Stimulated activated CD4-positive, alpha-beta T cell treated with anti-CD3 and anti-CD28 coated beads, Interleukin-4, amount 100 ng/mL, for 4 hours (primary cell): ENCODE measurements at places on chromosomes 6 and 20.

- DNase-seq: no peak
Observed at GRCh38 chr6:32234934-32235333, 11.1 kb upstream of the NOTCH4 start.

DNA sequence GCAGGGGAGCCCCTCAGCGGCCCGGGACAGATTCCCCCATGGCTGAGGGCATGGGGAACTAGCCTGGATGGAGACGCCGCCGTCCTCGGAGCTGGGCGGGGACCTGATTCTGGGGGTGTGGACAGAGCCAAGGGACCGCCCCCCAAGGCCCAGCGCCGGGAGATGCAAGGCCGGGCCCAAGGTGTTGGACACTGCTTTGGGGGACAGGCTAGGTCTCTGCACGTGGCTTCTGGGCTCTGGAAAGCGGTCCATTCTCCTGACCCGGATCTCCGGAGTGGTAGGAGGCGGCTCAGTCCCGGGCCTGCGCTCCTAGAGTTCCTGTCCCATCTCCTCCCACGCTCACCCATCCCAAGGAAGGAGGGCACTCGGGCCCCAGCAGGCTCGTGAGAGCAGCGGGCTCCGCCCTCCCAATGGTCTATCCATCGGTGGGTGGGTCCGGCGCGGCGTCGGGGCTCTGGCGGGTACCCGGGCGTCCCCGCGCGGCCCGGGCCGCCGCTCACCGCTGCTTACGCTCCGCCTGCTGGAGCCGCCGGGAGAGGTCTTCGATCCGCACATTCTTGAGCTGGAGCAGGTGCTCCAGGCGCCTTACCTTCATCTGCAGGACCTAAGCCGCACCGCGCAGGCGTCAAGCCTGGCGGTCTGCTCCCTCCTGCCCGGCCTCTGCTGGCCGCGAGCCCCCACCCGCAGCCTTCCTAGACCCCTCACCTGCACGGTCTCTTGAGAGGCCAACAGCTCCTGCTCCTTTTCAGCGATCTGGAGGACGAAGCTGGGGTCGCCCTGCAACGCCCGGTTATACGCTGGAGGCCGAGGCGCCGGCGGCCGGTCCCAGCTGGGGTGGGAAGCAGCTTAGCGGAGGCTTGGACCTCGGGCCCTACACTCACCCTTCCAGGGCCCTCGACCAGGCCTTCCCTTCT, 3.3 kb downstream of the SPEF1 start:
- peak; percentile 48 for DNase-seq

GRCh38 chr6:168302534-168302933, 17.0 kb downstream of the DACT2 start:
- DNase-seq: no peak

- DNase-seq: no peak
Observed at GRCh38 chr20:25099601-25100140, 17.7 kb upstream of the VSX1 start.

DNA sequence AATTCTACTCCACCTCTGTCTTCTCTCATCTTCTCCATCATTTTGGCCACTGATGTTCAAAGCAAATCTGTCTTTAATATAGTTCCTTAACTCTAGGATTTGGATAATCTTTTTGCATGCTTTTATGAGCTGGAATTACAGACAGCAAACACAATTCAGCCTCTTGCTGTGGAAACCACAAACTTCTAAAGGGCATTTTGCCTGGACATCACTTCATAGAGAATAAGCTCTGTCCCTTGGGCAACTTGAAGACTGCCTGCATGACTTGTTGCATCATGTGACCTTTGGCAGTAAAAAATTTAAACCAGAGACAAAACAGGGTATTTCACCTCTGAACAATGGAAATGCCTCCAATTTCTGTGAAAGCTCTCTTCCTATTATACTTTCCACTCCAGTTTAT, 74.1 kb upstream of the HDDC2 start:
- DNase-seq: no peak

DNA sequence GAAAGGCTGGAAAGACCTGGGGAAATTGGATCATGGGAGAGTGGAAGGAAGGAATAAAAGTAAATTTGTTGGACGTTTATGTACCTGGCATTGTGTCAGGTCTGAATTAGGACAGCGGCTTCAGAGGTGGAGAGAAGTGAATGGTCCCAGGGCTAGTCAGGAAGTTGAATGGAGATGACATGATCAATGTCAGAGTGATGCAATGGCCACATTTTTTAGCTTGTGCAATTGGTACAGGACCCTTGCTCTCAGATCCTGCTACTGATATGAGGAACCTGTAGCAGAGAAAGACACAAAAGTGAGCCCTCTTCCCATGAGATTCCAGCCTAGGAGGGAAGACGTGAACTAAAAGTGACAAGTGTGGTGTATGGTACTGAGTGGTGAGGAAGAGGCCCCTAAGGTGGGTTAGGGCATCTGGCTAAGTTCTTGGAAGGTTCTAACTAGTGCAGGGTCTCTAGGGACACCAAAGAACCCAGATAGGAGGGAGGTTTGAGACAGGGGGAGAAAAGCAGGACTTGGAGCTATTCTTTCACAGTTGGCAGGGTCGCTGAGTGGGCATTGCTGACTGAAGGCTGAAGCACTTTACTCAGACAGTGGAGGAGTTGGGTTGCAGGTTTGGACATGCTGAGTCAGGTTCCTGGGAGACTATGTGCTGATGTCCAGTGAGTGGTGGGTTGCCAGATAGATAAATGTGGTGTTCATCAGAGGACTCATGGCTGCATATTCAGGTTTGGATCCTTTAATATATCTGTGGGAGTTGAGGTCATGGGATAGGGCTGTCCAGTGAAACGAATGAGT, 266.1 kb upstream of the RNF24 start:
- no peak for DNase-seq

DNA sequence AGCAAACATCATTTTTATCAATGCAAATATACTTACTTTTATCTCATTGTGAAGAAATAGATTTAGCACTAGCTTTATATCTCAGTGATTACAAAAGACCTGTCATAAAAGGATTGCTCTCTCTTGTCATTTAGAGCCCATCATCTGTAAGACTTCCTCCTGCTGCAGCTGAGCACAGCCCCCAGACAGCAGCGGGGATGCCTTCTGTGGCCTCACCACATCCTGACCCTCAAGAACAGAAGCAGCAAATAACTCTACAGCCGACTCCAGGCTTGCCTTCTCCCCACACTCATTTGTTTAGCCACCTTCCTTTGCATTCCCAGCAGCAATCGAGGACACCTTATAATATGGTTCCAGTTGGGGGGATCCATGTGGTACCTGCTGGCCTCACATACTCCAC, 127.0 kb upstream of the EDN1 start:
- peak; percentile 10 for DNase-seq

DNA sequence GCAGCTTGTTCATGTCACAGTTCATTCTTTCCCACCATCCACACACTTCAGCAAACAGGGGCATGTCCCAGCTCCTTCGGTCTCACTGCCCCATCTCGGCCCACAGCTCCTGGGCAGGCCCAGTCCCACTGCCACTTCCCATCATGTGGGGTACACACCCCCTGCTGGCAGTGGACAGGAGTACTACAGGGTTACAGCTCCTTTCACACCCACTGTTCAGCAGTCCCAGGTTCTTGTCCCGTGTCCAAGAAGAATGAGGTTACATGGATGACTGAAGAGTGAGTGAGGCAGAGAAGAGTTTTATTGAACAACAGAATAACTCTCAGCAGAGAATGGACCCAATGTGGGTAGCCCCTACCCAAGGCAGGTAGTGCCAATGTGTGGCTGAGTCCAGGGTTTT, 77.8 kb upstream of the SMLR1 start:
- no peak for DNase-seq

DNA sequence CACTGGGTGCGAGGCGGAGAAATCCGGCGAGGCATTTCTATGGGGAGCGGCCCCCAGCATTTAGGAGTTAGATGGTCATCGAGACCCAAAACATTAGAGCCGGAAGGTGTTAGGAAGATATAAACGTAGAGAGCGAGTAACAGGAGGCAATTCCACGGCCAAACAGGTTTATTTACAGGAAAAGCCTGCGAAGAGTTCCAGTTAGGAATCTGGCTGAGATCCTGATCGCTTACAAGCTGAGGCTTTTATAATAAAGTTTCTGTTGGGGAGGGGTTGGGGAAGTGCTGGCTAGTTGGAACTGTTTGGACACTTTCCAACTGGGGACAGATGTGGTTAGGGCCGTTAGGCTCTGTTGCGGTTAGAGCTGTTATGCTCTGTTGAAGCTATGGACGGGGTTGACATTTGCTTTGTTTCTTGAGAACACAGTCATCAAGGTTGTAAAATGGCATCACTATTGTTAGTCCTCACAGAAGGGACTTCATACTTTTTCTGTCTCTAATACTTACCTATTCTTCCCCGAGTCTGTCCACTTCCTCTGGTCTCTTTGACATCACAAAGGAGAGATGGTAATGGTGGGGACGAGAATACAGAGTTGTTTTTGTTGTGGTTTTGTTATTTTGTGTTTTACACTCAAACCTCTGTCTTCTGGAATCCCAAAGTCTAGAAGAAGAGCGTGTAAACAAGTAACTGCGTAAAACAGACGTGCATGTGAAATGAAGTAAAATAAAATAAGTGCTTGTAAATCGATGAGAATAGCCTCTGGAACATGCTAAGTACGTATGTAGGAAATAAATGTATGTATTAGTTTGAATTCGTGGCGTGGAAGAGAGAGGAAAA, 554 bp upstream of the ZSCAN31 start:
- DNase-seq: no peak

GRCh38 chr6:85469276-85470022, 19.6 kb downstream of the NT5E start:
- DNase-seq: no peak

DNA sequence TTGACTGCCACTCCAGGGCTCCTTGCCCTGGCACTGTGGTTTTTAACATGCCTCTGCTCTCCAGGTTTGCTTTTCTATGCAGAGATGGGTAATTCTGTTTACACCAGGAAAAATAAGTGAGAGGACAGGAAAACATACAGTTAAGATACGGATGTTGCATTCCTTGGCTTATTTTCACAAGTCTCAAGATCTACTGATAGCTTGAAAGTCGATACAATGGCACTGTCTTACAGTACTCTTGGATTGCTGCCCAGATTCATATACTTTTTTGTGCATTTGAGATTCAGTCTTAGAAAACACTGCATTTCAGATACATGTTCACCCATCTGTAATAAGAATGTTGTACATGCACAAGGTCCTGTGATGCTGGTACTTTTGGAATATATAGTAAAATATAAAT, 159.6 kb upstream of the FLRT3 start:
- DNase-seq: no peak

DNA sequence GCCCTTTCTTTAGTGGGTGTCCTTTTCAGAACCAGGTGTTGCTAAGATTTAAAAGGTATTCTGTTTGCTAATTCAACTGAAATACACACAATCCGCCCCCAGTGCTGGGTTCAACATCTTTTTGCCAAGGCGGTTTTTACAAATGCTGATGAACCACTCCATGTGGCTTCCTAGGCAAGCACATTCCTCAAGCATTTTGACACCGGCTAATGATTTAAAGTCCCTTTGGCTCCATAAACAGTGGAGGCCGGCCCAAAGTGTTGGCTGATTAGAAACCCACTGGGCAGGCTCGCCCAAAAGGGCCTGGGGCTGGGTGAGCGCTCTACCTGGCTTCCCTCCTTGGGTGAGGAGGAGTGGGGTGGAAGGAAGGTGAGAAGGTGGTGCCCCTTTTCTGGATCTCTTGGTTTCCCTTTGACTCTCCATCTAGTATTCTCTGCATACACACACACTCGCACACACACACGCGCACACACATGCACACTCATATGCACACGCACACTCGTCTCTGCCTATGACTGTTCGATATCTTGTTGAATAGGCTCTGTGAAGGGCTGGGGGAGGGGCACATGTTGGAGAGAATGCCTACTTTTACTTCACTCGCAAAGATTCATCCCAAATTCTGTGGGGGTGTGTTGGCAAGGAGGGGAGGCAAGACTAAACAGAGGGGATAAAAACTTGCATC, 66.7 kb upstream of the ARMC2 start:
- no peak for DNase-seq

GRCh38 chr20:47847884-47848485, 62.7 kb upstream of the SULF2 start:
- peak; percentile 23 for DNase-seq

DNA sequence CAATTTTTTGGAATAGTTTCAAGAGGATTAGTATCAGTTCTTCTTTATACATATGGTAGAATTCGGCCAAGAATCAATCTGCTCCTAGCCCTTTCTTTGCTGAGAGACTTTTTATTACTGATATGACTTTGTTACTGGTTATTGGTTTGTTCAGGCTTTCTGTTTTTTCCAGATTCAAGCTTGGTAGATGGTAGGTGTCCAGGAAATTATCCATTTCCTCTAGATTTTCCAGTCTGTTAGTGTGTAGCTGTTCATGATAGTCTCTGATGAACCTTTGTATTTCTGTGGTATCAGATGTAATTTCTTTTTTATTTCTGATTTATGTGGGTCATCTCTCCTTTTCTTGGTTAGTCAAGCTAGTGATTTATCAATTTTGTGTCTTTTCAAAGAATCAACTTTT, 167.6 kb downstream of the GMDS start:
- DNase-seq: no peak

DNA sequence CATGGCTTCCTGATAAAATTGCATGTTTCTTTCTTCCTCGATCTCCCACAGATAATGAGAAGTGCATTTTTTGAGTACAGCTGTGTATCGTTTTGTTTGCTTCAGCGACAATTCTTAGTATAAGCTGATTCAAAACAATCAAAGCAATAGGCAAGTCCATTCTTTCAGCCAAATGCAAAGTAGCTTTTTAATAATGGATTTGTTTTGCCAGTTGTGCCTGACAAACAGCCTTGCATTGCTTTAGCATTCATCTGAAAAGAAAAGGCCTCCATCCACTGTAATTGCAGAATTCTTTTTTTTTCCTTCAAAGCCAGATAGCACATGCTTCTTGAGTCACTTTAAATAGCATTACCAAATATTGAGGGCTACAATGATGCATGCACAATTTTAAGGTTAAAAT, 32.0 kb downstream of the TTLL2 start:
- DNase-seq: no peak

DNA sequence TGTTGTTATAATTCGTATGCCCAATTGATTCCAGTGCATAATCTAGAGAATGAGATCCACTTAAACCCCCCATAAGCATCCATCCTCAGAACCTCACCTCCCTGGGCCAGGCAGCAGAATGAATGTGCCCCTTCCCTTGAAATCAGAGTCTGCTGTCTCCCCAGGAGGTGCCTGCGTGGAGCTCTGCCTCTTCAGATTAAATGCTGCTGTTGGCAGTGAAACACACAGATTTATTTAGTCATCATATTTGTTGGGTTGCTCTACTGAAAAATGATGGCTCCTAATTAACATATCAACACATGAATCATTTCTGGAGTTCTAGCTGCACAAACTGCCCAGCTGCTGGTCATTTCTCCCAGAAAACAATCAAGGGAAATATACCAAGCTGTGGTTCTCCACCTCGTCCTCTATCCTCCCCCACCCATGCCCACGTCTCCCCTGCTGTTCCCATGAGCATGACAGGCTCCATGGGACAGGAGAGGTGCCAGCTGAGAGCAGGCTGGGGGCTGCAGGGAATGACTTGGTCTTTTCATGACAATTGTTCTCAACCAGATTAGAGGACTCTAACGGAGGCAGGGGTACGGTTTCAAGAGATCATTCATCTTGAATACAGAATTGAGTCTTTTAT, 633.1 kb downstream of the CDH26 start:
- DNase-seq: no peak

DNA sequence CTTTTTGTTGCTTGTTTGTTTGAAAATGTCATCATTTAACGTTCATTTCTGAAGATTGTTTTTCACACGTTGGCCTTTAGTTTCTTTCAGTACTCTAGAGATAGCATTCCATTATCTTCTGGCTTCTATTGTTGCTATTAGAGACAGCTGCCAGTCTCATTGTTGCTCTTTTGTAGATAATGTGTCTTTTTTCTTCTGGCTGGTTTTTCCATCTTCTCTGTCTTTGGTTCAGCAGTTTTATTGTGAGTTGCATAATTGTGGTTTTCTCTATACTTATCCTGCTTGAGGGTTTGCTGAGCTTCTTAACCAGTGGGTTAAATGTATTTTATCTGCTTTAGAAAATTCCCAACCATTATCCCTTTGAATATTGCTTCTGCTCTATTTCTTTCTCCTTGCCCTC, 23.2 kb upstream of the AIG1 start:
- no peak for DNase-seq
